ENCODE measurements at places on chromosomes 2 and 18. TPM values are rescaled to one million over a fixed set of nuclear protein-coding genes. Genes with fewer than 3 reads are reported as not detected.

CDK15 gene
- 0.06 TPM for total RNA-seq

DSG1 gene
- total RNA-seq: not detected

GKN2 gene
- 1.6 TPM for total RNA-seq

INPP5D gene
- 1.3 TPM for total RNA-seq

ANKRD62 gene
- not detected for total RNA-seq

ST6GAL2 gene
- not detected for total RNA-seq

SCYGR4 gene
- total RNA-seq: 0.14 TPM

ARHGAP15 gene
- total RNA-seq: not detected

IL1RL1 gene
- total RNA-seq: 4.7 TPM

UGT1A1 gene
- total RNA-seq: not detected

HS1BP3 gene
- total RNA-seq: 34.5 TPM
